ENCODE measurements at places on chromosomes 2 and 18.
A peak's percentile ranks its signal among the peaks of the same experiment; 100 is the strongest.

DNA sequence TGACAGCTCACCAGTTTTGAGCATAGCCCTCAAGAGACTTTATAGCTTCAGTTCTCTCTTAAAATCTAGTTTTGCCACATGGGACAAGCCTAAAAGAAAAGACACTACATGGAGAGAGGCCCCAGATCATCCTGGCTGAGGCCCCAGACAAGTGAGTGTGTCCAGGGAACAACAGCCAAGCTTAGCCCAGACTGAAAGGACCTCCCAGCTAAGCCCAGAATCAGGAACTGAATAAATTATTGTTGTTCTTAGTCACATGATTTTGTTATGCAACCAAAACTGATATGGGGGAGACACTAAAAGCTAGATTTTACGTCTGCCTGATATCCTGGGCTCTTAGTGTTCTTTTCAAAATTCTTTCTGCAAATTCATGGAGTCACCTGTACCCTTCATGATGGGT, 29.3 kb upstream of the LBH start:
- no peak for DNase-seq

DNA sequence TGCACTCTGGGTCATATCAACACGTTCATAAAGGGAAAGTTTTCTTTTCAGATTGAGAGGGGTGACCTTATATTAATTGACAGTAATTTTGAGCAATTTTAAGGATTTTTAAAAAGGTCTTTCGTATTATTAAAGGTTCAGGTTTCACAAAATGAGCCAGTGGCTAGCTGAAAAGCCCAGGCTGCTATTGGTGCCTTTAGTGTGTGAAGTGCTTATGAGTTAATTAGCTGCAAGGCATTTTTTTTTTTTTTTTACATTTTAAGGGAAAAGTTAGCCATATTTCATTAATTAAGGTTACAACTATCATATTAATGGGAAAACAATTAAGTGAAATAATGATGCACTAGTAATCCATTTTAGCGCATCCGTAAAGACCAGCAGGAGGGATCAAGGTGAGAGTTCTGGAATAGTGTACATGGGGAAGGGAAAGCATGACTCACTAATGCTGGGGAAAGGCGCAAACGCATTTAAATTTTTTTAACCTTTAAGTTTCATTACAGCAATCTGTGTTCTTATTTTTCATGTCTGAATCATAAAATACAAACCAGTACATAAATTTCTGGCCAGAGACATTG, 200.0 kb downstream of the ZNF407 start:
- no peak for DNase-seq

DNA sequence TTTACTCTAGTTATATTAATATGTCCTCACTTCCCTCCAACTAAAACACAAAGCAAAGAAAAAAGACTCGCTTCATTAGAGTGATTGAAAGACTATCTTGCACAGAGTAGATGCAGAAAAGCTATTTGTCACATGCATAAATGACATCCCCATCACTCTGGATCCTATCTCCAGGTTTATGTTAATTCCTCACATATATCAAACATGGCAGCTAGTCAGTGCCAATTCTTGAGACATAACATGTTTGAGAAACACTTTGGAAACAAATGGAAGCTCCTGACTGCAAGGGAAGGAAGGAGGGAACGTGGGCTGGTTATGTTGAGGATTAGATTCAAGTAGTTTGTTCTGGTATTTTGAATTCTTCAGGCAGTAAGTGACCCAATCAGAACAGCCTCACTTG, 89.8 kb upstream of the BCL2L11 start:
- DNase-seq = no peak

GRCh38 chr2:209322905-209323512, 100.8 kb upstream of the MAP2 start:
- no peak for DNase-seq

GRCh38 chr2:36376992-36377738, 21.6 kb downstream of the CRIM1 start:
- no peak for DNase-seq

GRCh38 chr2:2808551-2809058, 477.5 kb upstream of the MYT1L start:
- DNase-seq = no peak

GRCh38 chr2:15695582-15696330, 104.1 kb downstream of the DDX1 start:
- no peak for DNase-seq

DNA sequence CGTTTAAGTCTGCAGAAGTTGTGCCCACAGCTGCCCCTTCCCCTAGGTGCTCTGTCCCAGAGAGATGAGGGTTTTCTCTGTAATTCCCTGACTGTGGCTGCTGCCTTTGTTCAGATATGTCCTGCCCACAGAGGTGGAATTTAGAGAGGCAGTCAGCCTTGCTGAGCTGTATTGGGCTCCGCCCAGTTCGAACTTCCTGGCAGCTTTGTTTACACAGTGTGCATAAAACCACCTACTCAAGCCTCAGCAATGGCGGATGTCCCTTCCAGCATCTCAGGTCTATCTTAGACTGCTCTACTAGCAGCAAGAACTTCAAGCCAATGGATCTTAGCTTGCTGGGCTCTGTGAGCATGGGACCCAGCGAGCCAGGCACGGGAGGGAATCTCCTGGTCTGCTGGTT, 48.1 kb downstream of the LHCGR start:
- no peak for DNase-seq

GRCh38 chr2:173130496-173131465, 55.1 kb downstream of the MAP3K20 start:
- DNase-seq = no peak

DNA sequence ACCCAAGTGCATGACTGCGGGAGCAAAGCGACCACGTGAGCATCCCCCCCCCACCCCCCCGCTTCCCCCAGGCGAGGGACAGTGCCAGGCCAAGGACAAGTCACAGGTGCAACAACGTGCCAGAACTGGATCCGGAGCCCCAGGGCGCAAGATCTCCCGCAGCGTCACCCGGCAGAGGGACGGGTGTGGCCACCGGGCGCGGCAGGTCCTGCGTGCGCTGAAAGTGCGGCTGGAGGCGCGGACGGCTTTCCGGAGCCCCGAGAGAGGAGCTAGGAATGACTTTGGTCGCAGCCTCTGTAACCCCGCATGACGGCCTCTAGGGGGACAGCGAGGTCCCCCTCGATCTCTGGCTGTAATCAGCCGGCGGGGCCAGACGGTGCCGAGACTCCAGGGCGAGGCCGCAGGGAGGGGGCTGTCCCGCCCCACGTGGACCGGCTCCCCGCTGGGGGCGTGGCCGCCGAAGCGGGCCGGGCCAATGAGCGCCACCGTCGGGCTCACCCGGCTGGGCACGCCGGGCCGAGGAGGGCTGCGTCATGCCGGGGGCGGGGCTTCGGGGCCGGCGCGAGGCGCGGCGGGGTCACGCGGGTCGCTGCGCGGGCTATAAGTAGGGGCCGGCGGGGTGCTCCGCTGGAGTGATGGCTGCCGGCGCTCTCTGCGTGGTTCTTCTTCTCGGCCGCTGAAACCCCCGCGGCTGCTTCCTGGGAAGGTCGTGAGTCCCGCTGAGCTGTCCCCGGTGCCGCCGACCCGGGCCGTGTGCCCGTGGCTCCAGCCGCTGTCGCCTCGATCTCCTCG, at the start of gene SLC20A1:
SLC20A1 (plus strand) TSS at position 630 of the 792 bp plus-strand sequence. CDS start 890 bp downstream, outside the sequence.
- peak; percentile 89 for DNase-seq
